Kidney capillary endothelial cell (primary cell): ENCODE measurements at places on chromosomes 6 and 20.

- no peak for DNase-seq
Measured at GRCh38 chr6:154491567-154492470, 18.7 kb downstream of the CNKSR3 start.

GRCh38 chr6:143629104-143630080 lies 48.4 kb upstream of the PHACTR2 start:
- no peak for DNase-seq

- peak; percentile 71 for DNase-seq
Measured at GRCh38 chr6:150072201-150072600, 3.3 kb upstream of the ULBP3 start.

DNA sequence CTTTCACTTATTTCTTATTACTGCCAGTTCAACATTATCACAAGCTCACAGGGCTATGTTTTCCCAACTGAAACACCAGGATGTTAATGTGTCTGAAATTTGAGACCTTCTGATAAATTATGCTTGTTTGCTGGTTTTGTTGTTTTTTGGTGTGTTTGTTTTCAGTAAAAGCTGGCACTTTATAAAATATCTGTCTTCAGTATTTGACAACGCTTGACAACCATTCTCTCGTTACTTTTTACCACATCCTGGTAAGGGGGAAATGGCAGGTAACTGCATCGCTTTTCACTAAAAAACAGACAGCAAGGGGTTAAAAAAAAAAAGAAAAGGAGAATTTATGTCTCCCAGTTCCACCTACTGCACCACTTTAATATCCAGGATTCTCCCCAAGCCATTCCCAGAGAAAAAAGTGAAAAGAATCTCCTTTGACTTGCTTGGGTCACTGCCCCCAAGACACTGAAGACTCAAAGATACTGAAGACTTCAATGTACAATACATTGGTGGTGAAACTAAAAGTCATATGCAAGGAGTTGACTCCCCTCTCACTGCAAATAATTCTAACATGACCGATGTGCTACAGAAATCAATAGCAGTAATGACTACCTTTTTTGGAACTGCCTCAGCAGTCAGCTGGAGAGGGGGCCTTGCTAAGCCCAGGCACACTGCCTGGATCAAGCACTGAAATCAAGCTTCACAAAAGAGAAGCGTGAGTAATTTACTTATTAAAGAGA lies 88.9 kb downstream of the HIVEP2 start:
- DNase-seq = no peak

DNA sequence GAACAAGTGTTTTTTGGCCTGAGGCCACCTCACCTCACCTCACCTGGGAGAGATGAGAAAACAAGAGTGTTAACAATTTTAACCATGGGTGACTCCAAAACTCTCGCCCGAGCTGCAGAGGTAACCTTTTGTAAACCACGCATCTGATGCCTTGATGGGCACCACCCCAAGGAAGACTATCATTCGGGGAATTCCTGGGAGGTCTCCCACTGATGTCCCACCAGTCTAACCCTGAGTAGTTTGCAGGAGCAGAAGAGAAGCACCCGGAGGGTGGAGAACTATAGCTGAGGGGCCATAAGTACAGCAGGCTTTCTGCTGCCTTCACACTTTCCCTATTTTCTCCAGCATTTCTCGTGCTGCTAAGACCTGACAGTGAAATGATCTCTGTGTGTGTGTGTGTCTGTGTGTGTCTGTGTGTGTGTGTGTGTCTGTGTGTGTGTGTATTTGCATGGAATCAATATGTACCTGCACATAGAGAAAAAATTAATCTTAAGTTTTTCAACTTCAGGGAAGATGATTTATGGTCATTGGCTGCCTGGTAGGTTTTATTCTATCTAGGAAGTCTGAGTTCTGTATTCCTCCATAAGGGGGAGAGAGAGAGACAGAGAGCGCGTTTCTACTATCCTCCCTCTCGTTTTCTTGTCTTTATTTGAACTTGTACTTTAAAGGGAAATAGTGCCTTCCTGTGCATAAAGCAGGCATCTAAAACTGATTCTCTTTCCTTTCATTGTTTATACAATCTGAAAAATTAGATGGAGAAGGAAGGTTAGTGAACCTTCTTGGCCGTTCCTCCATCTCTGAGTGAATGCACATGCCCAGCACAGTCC lies 75.8 kb downstream of the CAP2 start:
- DNase-seq = no peak

GRCh38 chr6:1797801-1798200 lies 188.1 kb downstream of the FOXC1 start:
- DNase-seq = peak; percentile 75

DNA sequence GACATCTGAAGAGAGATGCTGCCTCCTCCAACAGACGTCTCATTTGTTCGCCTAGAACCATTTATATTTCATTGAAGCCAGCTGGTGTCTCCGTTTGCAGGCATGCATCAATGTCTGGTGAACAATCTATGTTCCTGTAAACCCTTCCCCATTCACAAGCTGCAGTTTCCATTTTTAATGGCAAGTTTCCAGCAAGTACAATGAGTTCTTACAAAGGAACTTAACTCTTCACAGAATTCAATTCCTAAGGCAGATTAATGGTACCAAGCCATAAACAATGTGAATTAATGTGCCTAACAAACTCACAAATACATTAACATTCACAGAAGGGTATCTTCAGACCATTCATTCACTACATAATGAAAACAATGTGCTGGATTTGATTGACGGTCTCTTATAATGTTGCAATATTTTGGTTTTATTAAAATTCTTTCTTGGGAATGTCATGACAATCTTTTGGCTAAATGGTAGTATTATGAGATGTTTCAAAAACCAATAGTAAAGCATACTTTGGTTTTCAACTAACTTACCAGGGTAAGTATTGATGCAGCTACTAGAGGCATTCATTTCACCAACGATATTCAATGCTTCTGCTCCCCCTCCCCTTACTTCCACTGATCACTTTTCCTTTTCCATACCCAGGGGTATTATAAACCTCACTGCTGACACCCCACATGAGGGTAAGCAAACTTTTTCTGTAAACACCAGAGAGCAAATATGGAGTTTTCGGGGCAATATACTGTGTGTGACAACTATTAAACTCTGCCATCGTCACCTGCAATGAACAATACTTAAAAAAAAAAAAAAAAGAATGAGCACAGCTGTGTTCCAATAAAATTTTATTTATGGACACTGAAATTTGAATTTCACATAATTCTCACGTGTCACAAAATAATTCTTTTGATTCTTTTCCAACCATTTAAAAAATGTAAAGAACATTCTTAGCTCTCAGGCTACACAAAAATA lies 4.2 kb downstream of the AKIRIN2 start:
- DNase-seq = peak; percentile 48

DNA sequence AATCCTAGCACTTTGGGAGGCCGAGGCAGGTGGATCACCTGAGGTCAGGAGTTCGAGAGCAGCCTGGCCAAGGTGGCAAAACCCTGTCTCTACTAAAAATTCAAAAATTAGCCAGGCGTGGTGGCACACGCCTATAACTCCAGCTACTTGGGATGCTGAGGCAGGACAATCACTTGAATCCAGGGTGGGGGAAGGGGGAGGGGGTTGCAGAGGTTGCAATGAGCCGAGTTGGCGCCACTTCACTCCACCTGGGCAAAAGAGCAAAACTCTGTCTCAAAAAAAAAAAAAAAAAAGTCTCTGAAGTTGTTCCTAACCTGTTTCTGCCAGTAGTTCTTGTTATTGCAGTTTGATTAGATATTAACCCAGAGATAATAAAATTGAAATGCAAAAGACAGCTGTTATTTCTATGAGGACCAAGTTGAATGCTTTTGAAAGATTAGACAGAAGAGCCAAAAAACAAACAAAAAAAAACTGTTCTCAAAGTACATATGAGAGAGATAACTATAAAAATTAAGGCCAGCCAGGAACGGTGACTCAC lies 22.6 kb downstream of the PIGU start:
- DNase-seq = no peak

DNA sequence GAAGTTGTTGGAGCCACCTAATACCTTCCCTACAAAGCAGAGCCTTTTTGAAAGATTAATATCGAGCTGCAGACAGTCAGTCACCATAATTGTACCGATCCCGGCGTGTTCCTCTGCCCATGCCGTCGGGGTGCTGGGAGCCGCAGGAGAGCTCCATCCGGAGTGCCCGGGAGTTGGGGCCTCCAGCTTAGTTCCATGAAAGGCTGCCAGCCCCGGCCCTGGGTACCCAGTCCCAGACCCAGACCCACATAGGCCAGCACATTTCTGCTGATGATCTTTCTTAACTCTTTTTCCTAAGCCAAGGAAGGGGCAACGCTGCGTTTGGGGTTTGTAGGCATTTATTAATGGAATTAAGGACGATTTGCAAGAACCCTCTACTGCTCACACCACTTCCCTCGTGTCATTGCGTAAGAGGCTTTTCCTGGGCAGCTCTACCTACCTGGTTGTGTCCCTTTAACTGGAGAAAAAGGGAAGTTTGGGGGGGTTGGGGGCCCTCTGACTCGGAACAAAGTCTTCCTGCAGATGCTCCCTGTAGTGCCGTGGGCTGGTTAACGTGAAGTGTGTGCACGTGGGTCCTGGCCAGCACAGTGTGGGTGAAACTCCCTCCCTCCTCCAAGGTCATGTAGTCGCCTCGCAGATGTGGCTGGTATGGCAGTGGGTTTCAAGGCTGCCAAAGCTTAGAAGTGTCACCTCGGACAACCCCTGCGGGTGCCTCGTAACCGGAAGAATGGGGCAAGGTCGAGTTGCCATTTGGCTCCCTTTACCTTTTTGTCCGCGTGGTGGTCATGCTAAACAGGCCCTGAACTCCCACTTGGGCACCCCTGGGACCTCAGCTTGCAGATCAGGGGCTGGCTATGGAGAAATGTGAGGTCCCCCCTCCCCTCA lies 54.3 kb upstream of the APCDD1L start:
- DNase-seq = no peak
